GM12891 (cell line): ENCODE measurements at places on chromosomes 3 and 15.

GRCh38 chr3:152416808-152417580 lies 148.3 kb downstream of the MBNL1 start:
- no peak for DNase-seq

GRCh38 chr3:102529452-102529851 lies 94.6 kb downstream of the ZPLD1 start:
- no peak for DNase-seq

DNA sequence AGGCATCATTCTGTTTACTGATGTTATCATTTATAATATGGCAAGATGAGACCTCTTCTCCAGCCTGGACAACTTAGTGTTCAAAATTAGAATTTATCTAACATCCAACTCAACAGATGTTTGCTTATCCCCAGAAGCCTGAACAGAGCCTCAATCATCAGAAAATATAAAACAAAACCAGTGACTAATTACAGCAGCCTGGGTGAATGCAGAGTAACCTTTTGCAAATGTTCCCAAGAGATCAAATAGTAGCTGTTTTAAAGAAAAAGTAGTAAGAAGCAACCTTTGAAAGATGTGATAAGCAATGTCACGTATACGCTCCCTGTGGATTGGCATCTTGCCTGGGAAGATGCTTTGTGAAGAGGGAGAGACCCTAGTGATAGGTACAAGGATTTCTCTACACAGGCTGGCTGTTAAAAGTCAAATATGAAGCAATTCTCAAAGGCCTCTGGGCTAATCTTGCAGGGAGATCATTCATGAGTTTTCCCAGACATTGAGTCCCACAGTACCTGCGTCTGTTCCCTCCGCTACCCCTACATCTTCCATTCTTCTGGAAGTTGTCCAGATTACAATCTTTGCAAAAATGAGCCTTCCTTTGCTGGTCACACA lies 39.3 kb upstream of the PRICKLE2 start:
- no peak for DNase-seq

GRCh38 chr3:133478624-133479023 lies 78.8 kb downstream of the BFSP2 start:
- no peak for DNase-seq

GRCh38 chr3:44894485-44894884 lies 20.1 kb downstream of the TGM4 start:
- DNase-seq, result no peak

DNA sequence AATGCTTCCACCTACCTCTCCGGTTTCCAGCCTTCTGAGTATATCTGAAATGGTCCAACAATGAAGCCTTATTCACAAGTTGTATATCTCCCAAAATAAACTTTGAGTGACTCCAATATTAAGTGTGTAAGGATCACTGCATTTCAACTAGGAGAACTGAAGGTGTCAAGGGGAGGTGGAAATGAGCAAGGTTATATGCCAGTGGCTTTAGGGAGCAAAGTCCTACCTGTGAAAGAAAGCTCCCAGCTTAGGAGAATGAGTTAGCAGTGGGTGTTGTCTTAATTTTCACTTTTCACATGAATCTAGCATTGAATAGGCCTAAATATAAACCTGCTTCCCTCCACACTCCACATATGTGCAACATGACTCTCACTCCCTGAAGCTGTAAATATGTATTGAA lies 29.0 kb downstream of the LMCD1 start:
- DNase-seq, result no peak

DNA sequence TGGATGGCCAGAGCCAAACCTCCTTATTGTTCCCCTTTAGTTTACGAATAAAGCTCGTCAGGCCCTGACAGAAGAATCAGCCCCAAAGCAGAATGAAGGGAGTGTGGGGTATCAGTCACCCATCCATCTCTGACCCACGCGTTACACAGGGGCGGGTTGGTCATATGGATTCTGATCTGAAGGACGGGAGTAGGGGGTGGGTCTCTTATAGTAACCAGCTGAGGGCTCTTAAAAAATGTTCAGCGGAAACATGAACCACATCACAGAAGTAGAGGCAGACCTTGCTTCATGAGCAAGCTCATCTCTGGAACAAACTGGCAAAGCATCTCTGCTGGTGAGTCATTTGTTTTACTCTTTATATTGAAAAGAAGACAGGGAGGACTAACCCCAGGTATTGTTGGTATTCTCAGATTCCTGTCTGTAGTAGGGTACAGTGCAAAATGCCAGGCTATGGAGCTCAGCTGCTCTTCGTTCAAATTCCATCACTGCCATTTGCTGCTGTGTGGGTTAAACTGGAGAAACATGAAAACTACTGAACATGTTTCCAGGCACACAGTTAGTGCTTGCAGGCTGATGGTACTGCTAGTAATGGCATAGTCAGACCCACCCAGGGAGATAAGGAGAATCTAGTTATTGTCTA lies at the start of gene CXCR6:
TSS of gene CXCR6 (plus strand) at position 258 of the 640 bp plus-strand sequence. CDS start 3,018 bp downstream, outside the sequence.
- no peak for DNase-seq

DNA sequence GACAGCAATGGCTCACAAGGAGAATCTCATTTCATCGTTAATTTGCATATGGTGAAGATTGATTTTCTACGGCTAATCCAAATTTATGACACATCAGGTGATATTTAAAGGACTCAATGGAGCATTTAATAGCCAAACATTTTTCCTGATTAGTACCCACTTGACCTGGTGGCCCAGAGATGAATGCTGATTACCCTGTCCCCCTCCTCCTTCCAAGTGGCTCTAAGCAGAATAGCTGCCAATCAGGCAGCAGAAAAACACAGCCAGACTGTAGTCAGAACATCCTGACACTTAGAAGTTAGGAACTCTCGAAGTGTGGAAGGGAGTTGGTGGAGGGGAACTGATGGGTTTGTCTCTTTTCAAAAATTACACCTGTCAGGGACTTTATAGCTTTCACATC lies 302.5 kb downstream of the ZNF621 start:
- DNase-seq, result no peak

GRCh38 chr3:176505878-176506621 lies 691.2 kb downstream of the TBL1XR1 start:
- no peak for DNase-seq

DNA sequence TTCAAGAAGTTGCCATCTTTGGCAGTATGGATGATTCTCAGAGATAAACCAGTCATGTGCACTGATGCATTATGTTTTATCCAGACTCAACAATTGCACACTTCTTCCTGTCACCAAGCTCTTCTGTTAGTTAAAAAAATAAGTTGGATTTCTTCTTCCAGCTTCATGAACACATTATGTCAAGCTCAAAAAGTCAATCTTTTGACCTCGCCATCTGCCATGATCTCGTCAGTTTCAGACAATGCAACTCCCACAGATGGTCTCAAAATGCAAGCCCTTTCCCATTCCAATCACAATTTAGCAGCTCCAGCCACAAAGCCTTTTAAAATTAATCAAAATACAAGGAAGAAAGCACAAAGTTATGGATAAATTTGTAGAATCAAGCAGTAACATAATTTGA lies 42.8 kb downstream of the TFDP2 start:
- no peak for DNase-seq
